Activated T-helper 17 cell treated with anti-CD3 and anti-CD28 coated beads, Interleukin-2, amount 50 U/mL, for 72 hours (primary cell): ENCODE measurements at places on chromosomes 2 and 18.

DNA sequence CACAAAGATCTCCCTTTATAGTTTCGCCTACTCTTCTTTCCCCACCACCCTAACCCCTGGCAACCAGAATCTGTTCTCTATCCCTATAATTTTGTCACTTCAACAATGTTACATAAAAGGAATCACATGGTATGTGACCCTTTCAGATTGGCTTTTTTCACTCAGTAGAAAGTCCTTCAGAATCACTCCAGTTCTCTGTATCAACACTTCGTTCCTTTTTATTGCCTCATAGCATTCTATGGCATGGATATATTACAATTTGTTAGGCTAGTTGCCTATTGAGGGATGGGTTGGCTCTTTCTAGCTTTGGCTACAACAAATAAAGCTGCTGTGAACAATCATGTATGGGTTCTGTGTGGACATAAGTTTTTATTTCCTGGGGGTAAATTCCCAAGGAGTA lies 163.1 kb downstream of the RPIA start:
- no peaks in the 10 kb centered on the region for H3K36me3 ChIP-seq
- no peak overlapping the region for H3K27ac ChIP-seq
- no peak overlapping the region for H3K4me3 ChIP-seq
- ATAC-seq, result no peak
- H3K4me1 ChIP-seq, result no peaks in the 10 kb centered on the region

DNA sequence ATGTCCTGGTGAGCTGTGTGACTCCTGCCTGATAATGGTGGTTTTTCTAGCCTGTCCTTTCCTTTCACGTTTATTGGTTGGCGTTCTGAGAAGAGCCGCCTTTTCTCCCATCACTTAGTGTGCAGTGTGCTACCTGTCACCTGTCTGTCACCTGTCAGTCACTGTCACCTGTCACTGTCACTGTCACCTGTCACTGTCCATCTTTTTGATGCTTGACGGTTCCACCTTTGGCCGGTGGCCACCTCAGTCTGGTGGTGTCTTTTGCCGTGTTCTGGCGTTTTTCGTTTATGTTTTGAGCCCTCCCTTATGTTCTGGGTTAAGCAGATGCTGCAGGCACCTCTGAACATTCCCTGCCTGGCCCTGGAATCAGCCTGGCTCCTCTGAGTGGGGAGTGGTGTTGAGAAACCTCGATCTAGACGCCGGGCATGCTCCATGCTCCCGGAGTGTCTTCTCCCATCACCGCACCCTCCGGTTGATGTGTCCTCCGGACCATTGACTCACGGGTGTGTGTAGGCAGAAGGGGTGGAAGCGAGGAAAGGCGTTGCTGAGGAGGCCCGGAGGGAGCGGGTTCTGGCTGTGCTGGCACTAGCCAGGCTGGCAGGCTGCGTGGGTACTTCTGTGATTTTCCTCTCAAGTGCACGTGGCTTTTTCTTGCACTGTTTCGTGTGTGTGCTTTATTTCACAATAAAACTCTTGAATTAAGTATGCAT lies 20.7 kb downstream of the DTYMK start:
- H3K27ac ChIP-seq, result peak overlapping the region; percentile 90
- peaks cover 6% of the 10 kb centered on the region for H3K4me1 ChIP-seq
- H3K27me3 ChIP-seq, result no peaks in the 10 kb centered on the region
- ATAC-seq, result no peak

DNA sequence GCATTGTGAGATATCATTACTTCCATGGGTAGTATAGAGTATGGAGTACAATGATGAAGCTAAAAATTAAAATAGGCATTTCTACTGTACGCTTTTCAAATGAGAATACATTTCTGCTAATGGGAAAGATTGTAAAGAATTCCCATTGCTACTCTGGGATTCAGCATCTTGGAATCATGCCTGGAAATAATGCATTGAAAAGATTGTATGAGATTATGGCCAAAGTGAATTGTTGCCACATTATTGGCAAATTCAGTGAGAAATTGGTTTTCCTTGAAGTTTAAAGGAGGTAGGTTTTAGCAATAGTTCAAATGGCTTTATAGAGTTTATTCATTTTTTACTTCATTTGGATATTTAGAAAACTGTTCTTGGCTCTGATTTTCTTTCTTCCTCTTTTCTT lies 157.9 kb downstream of the GULP1 start:
- no peak overlapping the region for H3K27ac ChIP-seq
- ATAC-seq, result no peak
- H3K36me3 ChIP-seq, result no peaks in the 10 kb centered on the region
- H3K4me3 ChIP-seq, result no peak overlapping the region

GRCh38 chr18:25093141-25093540 lies 258.8 kb downstream of the ZNF521 start:
- H3K27ac ChIP-seq, result no peak overlapping the region
- no peaks in the 10 kb centered on the region for H3K36me3 ChIP-seq
- no peaks in the 10 kb centered on the region for H3K4me1 ChIP-seq
- H3K27me3 ChIP-seq, result no peaks in the 10 kb centered on the region

GRCh38 chr2:67564076-67564475 lies 166.9 kb downstream of the ETAA1 start:
- no peak for ATAC-seq
- H3K4me1 ChIP-seq, result no peaks in the 10 kb centered on the region
- no peak overlapping the region for H3K4me3 ChIP-seq
- peaks cover 4% of the 10 kb centered on the region for H3K27me3 ChIP-seq
- H3K27ac ChIP-seq, result no peak overlapping the region

DNA sequence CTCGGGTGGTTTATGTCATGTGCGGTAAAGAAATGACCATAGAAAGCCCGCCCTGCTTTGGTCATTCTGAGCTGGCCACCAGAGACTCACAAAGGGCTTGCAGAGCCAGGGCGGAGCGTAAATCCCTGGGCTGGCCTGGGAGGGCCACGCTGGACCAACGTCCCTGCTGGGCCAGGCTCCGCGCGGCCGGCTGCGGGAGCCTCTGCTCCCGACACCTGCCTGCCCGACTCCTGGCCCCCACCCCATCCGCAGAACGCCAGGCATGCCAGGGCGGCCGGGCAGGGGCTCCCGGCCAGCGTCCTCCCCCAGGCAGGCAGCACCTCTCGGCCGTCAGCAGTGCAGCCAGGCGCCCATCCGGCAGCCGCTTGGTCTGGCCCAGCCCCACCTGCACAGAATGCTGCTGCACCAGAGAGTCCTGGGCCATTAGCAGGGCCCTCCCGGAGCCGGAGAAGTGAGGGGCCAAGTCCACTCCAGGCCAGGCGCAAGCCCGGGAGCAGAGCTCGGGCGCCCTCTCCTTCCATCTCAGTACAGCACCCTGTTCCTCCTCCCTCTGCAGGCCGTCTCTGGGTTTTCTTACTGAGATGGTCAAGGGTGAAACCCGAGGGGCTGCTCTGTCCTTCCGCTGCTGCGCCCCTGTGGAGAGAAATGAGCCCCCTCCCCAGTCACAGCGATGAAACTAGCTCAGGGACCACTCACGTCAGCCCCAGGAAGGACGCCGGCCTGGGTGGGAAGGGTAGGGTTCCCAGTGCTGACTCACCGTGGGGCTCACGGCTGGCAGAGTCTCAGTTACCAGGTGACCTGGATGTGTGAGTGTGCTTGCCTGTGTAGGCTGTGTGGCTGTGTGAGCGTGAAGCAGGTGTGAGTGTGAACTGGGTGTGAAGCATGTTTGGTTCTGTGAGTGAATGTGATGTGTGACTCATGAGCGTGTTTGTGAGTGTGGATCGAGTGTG lies 83.3 kb downstream of the PTGR3 start:
- no peak for ATAC-seq
- H3K27ac ChIP-seq, result no peak overlapping the region
- H3K4me1 ChIP-seq, result peaks cover 13% of the 10 kb centered on the region
- peaks cover 11% of the 10 kb centered on the region for H3K27me3 ChIP-seq
- H3K36me3 ChIP-seq, result no peaks in the 10 kb centered on the region
- no peak overlapping the region for H3K4me3 ChIP-seq

DNA sequence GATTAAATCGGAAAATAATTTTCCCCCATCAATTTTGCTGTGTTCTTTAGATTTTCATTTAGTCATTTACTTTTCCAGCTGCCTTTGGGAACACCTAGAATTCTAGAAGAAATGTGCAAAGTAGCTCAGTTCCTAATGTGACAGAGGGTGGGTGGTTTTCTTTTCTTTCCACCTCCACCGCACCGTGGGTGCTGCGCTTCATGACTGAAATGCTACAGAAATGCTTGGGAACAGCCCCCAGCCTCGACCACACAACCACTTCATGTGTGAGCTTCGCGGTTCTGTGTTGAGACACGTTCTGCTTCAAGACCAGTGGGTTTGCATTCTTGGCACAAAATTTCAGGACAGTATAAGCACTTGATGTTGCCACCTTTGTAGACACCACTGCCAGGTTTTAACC lies 30.9 kb downstream of the E2F6 start:
- H3K36me3 ChIP-seq, result no peaks in the 10 kb centered on the region
- H3K4me3 ChIP-seq, result no peak overlapping the region
- no peak for ATAC-seq
- H3K27ac ChIP-seq, result no peak overlapping the region
- H3K4me1 ChIP-seq, result no peaks in the 10 kb centered on the region
- no peaks in the 10 kb centered on the region for H3K27me3 ChIP-seq

DNA sequence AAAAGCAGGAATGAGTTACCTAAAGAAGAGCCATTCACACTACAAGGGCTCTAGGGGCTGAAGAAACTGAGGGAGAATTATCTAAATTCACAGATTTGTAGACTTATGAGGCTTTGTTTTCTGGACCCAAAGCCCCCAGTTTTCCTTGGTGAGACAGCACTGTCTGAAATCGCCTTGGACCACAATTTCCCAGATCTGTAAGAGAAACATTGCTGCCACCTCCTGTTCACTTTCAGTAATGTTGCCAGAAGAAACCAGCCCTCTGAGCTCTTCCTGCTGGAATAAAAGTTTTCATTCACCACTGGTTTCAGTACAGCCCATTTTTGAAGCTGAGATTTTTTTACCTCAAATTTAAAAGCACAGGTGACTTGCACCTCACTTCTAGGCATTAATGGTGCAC lies 169.2 kb downstream of the CDH20 start:
- peaks cover 15% of the 10 kb centered on the region for H3K27me3 ChIP-seq
- no peak overlapping the region for H3K27ac ChIP-seq
- no peak for ATAC-seq
- H3K4me3 ChIP-seq, result no peak overlapping the region
- no peaks in the 10 kb centered on the region for H3K36me3 ChIP-seq

DNA sequence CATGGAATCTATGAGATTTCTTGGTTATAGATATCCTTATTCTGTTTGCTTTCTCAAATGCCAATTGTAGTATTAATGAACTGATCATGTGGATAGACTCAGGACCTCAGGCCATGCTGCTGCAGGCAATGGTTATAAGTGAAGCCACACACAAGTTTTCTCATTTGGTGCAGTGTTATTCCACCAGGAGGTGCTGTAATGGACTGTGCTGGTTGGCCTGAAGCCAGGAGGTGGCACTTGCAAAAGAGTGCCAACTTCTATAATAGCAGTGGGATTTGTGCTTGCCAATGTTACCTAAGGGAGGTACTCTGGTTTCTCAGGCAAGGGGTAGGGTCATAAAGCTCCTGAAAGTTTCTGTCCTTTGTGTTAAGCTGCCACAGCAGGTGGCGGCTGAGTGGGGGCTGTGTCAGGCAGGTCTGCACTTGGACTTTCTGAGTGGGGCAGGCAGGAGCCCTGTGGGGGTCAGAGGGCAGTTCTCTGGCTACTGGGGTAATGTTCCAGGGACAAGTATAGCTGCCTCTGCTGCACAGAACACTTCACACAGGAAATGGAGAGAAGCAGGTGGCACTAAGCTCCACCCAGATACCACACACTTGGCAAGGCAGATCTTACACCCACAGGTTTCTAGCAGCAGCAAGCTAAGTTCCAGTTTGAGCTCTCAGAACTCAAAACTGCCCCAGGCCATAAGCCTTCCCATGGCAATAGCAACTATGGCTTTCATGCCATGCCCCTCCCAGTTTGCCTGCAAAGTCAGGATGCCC lies 352.6 kb upstream of the CWC22 start:
- H3K4me3 ChIP-seq, result no peak overlapping the region
- H3K27ac ChIP-seq, result no peak overlapping the region
- H3K4me1 ChIP-seq, result no peaks in the 10 kb centered on the region
- H3K36me3 ChIP-seq, result no peaks in the 10 kb centered on the region

DNA sequence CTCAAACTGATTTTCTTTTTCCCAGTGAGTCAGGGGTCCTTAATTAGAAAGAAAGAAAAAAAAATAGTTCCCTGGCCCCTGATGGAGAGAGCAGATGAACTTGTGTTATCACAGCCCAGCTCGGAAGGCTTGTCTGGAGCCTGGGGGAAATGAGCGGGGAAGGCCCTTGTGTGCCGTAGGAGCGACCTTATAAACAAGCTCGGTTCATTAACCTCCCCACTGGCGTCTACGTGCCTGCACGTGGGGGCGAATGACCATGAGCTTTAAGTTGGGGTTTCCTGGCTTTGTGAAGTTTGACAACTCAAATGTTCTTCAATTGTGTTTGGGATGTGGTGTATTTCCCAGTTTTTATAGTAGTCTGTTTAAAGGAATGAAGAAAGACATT lies 69.5 kb downstream of the EPAS1 start:
- peaks cover 9% of the 10 kb centered on the region for H3K4me1 ChIP-seq
- no peaks in the 10 kb centered on the region for H3K27me3 ChIP-seq
- H3K4me3 ChIP-seq, result no peak overlapping the region
- peaks cover 6% of the 10 kb centered on the region for H3K36me3 ChIP-seq
- ATAC-seq, result no peak

- H3K4me1 ChIP-seq, result peaks cover 16% of the 10 kb centered on the region
- H3K27me3 ChIP-seq, result peaks cover 38% of the 10 kb centered on the region
- H3K4me3 ChIP-seq, result no peak overlapping the region
These were observed 228.2 kb downstream of the HAUS1 start for GRCh38 chr18:46332286-46332801.

- no peak overlapping the region for H3K4me3 ChIP-seq
- no peaks in the 10 kb centered on the region for H3K27me3 ChIP-seq
- H3K27ac ChIP-seq, result no peak overlapping the region
These were observed 105.8 kb upstream of the MCFD2 start for GRCh38 chr2:47021301-47022009.

- no peaks in the 10 kb centered on the region for H3K36me3 ChIP-seq
- no peak overlapping the region for H3K4me3 ChIP-seq
- H3K27ac ChIP-seq, result no peak overlapping the region
- ATAC-seq, result no peak
- no peaks in the 10 kb centered on the region for H3K27me3 ChIP-seq
- H3K4me1 ChIP-seq, result no peaks in the 10 kb centered on the region
These were observed 942.6 kb downstream of the SUCLG1 start for GRCh38 chr2:83516503-83516902.

GRCh38 chr2:46813020-46813415 lies 102.6 kb downstream of the MCFD2 start:
- H3K36me3 ChIP-seq, result no peaks in the 10 kb centered on the region
- H3K4me1 ChIP-seq, result no peaks in the 10 kb centered on the region
- no peak overlapping the region for H3K27ac ChIP-seq
- H3K4me3 ChIP-seq, result no peak overlapping the region
- peaks cover 10% of the 10 kb centered on the region for H3K27me3 ChIP-seq
- ATAC-seq, result no peak

- H3K27ac ChIP-seq, result no peak overlapping the region
- ATAC-seq, result no peak
- H3K27me3 ChIP-seq, result no peaks in the 10 kb centered on the region
- H3K4me3 ChIP-seq, result no peak overlapping the region
- H3K36me3 ChIP-seq, result no peaks in the 10 kb centered on the region
- H3K4me1 ChIP-seq, result no peaks in the 10 kb centered on the region
These were observed 97.4 kb upstream of the ITGA6 start for GRCh38 chr2:172329774-172330671.
